ENCODE measurements at places on chromosomes 5 and 9.

GRCh38 chr9:72537671-72538070, 16.3 kb downstream of the TMC1 start:
- peak; percentile 7 for DNase-seq

DNA sequence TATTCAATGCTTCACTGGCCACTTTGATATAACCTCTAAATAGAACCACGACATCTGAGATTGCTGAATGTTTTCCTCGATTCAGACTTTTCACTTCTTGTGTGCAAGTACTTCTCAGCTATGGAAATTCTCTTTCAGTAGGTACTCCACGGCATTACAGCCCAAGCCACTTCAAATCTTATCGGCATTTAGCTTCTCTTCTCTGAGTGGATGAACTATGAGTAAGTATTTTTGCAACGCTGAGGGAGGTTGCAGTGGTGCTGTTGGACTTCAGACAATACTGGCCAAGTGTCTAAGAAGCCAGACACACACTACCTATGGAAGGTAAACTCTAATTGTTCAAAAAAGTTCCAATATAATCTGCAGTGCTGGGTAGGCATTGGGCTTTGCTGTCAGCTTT, 60.1 kb downstream of the FBN2 start:
- no peak for DNase-seq

GRCh38 chr5:71891856-71892255, 172.8 kb downstream of the CARTPT start:
- DNase-seq, result peak; percentile 5

DNA sequence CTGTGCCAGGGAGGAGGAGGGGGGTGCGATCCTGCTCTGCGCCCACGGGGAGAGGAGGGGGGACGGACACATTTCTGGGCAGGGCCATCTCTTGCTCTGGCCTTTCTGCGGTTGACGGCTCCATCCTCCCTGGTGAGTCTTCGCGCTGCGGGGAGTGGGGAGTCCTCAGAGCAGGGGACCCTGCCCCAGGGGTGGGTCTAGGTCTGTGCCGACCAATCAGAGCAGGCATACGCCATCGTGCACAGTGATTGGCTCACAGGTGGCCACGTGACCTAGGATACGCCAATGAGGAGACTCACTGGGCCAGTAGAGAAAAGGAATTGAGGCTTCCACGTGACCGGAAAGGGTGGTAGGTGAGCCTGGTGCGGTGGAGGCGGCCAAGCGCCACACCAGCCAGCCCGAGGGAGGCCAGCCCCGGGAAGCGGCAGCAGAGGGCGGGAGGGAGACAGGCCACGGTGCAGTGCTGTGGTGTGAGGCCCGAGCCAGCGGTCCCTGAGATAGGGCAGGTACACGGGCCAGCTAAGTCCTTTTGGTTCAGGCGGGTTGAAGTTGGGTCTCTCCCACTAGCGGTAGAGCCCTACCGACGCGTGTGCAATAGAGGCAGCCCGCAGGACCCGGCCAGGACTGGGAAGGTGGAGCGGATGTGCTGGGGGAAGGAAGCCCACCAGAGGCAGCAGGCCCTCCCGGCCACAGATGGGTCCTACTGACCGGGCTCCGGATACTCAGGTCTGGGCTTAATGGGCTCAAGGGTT, 65.2 kb upstream of the RNF130 start:
- DNase-seq, result no peak

GRCh38 chr9:135761150-135761844, 59.3 kb downstream of the KCNT1 start:
- DNase-seq, result no peak

GRCh38 chr9:21856301-21857094, 54.1 kb downstream of the MTAP start:
- no peak for DNase-seq

DNA sequence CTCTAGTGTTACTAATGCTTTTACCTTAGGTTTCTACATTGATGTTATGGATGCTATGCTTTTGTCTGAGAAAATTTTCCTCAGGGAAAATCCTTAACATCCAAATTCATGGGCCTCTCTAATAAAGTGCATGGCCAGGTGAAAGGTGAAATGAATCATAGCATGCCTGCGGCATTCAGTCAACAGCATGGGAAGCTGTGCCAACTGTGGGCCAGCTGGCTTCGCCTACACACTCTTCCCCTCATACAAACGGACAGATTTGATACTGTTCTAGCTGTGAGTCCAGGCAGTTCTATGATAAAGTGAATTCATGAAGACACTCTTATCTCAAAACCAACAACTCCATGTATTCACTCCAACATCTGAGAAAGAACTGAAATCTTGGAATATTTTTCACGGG, 374.1 kb downstream of the PLK2 start:
- DNase-seq, result peak; percentile 52

- DNase-seq, result no peak
Measured at GRCh38 chr5:145666591-145666990, 168.6 kb downstream of the PRELID2 start.

- peak; percentile 23 for DNase-seq
Measured at GRCh38 chr5:127072861-127073846, at the start of gene C5orf63. Gene C5orf63 (minus strand): TSS chr5:127073502. CDS start chr5:127058995, 14,507 bp downstream.

DNA sequence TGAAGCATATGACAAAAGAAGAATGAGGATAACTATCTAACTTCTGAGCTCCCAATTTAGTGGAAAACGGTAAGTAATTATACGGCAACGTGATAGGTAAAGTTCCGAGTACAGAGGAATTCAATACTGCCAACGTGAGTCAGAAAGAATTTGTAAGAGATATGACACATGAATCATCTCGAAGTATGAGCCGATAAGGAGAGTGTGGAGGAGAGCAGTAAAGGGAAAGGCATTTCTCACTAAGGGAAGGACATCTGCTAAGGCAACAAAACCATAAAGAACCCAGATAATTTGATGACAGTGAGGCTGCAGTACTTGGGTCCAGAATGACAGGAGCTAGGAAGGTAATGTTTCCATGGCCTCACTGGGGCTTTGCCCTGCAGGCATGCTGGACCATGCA, 11.0 kb downstream of the MPDZ start:
- DNase-seq, result no peak

DNA sequence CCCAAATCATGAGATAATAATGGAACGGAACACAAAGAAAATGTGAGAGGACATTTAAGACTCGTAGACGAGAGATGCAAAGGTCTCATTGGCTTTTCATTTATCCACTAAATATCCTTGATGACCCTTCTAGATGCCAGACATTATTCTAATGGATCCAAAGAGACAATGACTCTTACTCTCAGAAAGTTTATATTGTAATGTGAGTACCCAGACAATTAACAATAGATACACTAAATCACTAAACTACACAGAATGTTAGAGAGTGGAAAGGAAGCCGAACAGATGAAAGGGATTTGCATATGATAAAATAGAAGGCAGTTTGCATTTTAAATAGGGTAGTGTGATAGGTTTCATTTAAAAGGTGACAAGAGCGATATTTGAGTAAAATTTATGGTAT, 973.3 kb downstream of the TAF11L14 start:
- no peak for DNase-seq

- no peak for DNase-seq
Measured at GRCh38 chr9:35108946-35109575, 6.1 kb upstream of the STOML2 start.

GRCh38 chr5:68259700-68260099, 44.1 kb downstream of the PIK3R1 start:
- no peak for DNase-seq

- DNase-seq, result no peak
Measured at GRCh38 chr9:128818839-128819715, 777 bp downstream of the ENDOG start.

- no peak for DNase-seq
Measured at GRCh38 chr5:66494437-66494836, 101.8 kb upstream of the MAST4 start.

DNA sequence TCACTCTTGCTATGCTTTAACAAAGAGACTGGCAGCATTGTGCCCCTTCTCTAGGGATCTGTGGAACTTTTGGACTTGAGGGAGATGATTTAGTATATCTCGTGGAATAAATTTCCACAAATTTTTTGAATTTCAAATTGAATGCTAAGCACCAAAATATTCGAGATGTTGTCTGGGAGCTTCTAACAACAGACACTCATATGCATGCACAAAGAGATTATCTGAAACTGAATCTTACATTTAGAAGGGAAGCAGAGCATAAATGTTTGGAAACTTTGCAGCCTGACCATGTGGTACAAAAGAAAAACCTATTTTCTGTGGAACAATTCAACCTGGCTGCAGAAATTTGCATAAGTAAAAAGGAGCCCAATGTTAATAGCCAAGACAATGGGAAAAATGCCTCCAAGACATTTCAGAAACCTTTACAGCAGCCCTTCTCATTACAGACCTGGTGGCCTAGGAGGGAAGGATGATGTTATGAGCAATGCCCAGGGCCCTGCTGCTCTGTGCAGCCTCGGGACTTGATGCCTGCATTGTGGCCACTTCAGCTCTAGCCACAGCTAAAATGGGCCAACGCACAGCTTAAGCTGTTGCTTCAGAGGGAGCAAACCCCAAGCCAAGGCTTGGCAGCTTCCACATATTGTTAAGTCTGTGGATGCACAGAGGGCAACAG, 285.8 kb upstream of the FAM174A start:
- DNase-seq, result no peak

GRCh38 chr9:124286292-124286931, 28.7 kb downstream of the NEK6 start:
- peak; percentile 89 for DNase-seq

DNA sequence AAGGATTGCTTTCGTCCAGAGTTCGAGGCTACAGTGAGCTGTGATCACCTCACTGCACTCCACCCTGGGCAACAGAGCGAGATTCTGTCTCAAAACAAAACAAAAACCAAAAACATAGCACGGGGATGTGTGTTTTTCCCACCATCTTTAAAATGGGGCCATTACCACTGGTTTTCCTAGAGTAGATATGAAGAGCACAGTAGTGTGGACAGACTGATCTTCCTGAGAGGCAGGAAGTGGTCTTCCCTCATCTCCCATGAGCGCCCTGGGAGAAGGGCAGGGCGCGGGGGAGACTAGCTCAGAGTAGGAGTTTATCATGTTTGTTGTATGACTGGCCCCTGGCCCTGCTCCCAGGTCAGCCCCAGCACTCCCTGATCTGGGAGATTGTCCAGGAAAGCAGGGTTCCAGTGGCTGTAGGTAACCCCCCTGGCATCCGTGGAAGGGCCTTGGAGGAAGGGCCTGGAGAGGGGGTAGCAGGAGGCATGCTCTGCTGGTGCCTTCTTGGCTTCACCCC, 2.3 kb downstream of the SUSD3 start:
- DNase-seq, result peak; percentile 56

- DNase-seq, result no peak
Measured at GRCh38 chr9:70672161-70672649, 257.7 kb upstream of the KLF9 start.

- no peak for DNase-seq
Measured at GRCh38 chr5:172156541-172156994, 31.5 kb downstream of the STK10 start.

DNA sequence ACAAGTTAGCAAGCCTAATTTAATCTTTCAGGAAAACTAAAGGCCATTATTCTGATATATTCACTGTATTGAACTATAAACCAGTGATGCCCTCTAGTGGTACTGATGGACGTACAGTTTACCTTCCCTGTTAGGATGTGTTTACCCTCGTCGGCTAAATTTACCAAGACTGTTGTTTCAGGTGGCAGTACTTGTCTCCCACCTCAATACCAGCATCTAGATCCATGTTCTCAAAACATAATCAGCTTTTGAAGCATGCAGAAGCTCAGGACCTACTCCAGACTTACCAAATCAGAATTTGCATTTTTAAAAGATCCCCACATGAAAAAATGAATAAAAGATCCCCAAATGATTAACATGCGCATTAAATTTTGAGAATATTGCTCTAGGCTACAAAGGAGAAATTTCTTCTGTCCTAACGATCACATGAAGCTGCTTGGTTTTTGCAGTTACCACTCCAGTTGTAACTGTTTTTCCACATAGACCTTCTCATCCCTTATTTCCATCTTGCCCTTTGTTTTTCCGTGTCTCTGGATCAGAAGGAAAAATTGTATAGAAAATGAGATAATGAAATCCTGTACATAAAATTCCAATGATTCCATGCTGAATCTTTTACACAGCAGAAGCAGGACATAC, 3.2 kb upstream of the BAAT start:
- DNase-seq, result peak; percentile 67

- no peak for DNase-seq
Measured at GRCh38 chr5:34868791-34869190, 29.8 kb downstream of the TTC23L start.

DNA sequence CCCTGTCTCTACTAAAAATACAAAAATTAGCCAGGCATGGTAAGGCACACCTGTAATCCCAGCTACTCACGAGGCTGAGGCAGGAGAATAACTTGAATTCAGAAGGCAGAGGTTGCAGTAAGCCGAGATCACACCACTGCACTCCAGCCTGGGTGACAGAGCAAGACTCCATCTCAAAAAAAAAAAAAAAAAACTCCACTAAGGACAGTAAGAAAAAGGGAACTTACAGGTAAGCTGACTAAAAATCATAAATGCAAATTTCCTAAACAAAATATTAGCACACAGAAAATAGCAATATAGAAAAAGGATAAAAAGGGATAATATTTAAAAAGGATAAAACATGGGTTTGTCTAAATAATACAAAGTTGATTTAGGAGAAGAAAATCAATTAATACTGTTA, 27.9 kb upstream of the HNRNPA0 start:
- no peak for DNase-seq

GRCh38 chr5:171759777-171760176, 25.8 kb upstream of the SMIM23 start:
- DNase-seq, result no peak

GRCh38 chr5:67299231-67299735, 102.7 kb upstream of the CD180 start:
- DNase-seq, result peak; percentile 48

- DNase-seq, result no peak
Measured at GRCh38 chr9:123941524-123942070, 11.7 kb upstream of the DENND1A start.

DNA sequence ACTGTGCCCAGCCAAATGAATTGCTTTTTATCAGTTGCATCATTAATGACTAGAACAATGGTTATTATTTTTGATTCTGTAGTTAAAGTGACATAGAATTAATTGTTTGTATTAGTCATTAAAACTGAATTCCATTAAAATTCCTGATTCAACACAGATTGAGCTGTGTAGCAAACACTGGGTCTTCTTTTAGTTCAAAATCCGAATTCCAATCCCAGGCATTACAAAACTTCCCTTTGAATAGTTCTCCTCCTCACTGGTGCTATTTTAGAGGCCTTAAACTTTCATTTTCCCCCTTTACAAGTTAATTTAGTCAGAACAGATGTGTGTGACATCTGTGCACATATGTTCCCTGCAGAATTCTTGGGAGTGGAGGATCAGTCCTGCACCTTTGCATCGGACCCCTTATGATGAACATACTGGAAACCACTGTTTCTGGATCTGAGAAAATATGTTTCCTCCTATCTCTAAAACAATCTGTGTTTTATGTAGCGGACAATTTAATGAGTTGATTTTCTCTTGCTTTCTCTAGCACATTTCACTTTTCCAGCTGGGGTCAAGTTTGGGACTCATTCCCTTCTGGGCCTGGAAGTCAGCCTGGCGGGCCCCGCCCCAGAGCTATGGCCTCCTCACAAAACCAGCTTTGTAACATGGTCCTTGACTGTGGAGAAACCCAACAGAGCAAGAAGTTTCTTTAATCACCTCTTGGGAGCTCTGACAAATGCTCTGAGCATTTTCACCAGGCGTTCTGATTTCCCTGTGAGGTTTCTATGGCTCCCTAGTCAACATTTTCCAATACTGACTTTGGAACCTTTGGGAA, 87.9 kb upstream of the MAMDC2 start:
- DNase-seq, result no peak

- DNase-seq, result peak; percentile 55
Measured at GRCh38 chr5:51657340-51658240, 274.3 kb downstream of the ISL1 start.

- no peak for DNase-seq
Measured at GRCh38 chr9:19281801-19282200, 51.3 kb downstream of the DENND4C start.
